B cell (primary cell): ENCODE measurements at places on chromosomes 6 and 20. TPM values are rescaled to one million over a fixed set of nuclear protein-coding genes. Genes with fewer than 3 reads are reported as not detected.

GRCh38 chr6:123598011-123598410, 38.7 kb downstream of the TRDN start:
- DNase-seq = no peak

GRCh38 chr6:76671751-76672150, 599.3 kb upstream of the IMPG1 start:
- no peak for DNase-seq

Gene HLA-B
- total RNA-seq = 3,910 and 4,028 TPM in 2 replicates

Gene LRRN4
- total RNA-seq = not detected in 2 replicates

GRCh38 chr6:43969158-43969981, 157.9 kb downstream of the MRPL14 start:
- DNase-seq = no peak

- no peak for DNase-seq
These were observed 619.0 kb downstream of the FRK start for GRCh38 chr6:115441651-115442050.

DNA sequence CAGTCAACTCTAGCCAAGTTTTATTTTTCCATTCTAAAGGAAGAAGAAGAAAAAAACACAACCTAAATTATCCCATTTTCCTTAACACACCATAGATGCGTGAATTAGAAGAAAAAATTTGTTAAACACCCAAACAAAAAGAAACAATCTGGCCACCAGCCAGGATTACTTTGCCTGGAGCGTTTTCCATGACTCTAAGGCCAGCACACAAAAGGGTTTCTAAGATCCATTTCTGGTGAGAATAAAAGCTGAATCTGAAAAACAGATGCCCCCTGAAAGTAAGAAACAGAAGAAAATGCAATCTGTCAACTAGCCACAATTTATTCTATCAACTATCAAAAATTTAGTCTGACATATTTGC, 267.2 kb upstream of the SULF2 start:
- no peak for DNase-seq

Gene SLC25A27
- 1.9 and 3.8 TPM in 2 replicates for total RNA-seq

Gene RXRB
- total RNA-seq = 94.1 and 99.9 TPM in 2 replicates

Gene TCF19
- 9.8 and 10.4 TPM in 2 replicates for total RNA-seq

- no peak for DNase-seq
These were observed 128.6 kb upstream of the LRFN2 start for GRCh38 chr6:40715570-40716403.

- DNase-seq = no peak
These were observed 280.2 kb downstream of the CDKAL1 start for GRCh38 chr6:20814494-20814893.

Gene KCNQ2
- 0.12 and 0.49 TPM in 2 replicates for total RNA-seq

DNA sequence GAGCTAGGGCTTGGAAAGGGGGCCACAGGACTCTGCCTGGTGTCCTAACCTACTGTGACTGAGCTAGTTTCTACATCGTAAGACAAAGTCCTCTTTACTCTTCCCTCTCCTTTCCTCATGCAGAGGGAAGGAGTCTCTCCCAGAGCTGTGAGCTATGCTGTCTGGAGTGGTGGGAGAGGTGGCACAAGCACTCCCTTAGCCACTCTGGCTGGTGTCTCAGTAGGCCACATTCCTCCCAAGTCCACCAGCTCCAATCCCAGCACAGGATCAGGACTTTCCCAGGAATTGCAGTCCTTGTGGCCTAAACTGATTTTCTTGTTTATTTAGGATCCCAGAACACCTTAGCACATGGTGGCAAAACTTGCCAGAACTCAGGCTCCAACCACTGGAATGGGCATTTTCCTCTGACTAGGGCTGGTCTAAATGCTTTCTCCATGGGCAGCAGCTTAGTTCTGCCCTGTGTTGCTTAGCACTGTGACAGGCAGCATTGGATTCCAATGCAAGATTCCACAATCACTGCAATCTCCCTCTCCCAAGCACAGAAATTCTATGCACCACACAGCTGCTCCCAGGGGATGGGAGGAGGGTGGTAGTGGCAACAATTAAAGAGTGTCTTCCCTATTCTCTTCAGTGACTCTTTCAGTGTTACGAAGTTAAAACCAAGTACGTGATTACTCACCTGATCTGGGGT, 733.3 kb downstream of the HACE1 start:
- no peak for DNase-seq

DNA sequence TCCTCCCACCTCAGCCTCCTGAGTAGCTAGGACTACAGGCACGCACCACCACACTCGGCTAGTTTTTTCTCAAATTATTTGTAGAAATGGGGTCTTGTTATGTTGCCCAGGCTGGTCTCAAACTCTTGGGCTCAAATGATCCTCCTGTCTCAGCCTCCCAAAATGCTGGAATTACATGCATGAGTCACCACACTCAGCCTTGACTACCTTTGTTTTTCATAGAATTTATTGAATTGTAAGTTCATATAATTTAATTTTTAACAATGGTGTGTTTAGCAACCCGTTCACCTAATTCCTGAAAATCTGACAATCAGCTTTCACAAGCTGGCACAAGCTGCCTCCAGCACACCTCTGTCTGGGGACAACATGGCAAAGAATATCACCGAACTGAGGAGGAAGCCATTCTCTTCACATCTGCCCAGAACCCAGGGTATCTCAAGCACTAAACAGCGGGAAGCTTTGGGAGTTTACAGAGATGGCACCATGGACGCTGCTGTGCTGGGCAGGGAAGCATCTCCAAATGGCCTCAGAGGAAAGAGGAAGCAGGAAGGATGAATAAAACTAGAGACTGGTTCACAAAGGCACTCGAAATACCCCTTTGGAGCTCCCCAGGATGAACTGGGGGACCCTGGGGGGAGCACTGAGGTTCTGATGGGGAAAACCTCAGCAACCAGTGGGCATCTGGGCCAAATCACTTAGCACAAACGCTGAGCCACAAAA, 2.9 kb downstream of the RIPOR3 start:
- DNase-seq = no peak

DNA sequence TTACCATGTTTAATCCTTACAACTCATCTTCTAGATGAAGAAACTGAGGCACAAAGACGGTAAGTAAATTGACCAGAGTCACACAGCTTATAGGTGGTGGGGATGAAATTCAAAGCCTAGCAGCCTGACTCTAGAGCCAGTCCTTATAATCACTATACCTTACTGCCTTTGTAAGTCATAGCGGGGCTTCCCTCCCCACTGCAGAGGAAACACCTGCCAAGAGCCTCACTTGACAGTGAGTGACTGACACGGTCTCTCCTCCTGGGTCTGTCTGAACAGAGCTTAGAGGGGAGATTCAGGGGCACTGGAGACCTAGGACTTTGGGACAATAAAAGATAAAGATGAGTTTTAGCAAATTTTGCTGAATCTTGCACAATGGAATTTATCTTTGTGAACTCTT, 12.8 kb downstream of the SUN5 start:
- DNase-seq = peak; percentile 52

DNA sequence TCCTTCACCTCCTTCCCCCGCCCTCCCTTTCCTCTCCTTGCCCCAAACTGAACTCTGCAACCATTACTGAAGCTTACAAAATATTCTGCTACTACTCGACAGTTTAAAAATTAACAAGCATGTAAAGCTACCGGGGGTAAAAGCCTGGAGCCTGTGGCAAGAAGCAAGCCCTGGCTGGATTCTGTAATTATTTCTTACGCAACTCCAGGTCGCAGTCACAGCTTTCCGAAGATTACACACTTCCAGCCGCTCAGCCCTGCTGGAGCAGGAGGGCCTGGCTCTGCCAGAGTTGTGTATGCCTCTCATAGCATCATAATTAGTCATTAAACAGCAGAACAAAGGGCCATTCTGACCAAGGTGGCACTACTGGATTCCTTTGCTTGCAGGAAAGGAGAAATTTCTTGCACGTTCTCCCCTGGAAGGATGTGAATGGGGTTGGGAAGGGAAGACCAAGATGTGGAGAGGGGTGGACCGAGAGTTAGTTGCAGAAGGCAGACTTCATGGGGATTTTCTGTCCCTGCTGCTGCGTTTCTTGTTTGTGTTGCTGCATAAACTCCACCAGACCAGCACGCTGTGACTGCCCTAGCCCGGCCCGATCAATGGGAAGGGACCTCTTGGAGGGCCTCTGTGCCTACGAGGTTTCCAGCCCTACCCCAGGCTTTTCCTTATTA, 23.6 kb downstream of the FOXQ1 start:
- DNase-seq = no peak

Gene WFDC12
- total RNA-seq = not detected in 2 replicates

Gene GNL1
- total RNA-seq = 107 and 109 TPM in 2 replicates

Gene BFSP1
- total RNA-seq = not detected in 2 replicates

GRCh38 chr6:21360336-21360735, 233.2 kb upstream of the SOX4 start:
- no peak for DNase-seq

- no peak for DNase-seq
These were observed 803 bp downstream of the MICB start for GRCh38 chr6:31498748-31499147.

DNA sequence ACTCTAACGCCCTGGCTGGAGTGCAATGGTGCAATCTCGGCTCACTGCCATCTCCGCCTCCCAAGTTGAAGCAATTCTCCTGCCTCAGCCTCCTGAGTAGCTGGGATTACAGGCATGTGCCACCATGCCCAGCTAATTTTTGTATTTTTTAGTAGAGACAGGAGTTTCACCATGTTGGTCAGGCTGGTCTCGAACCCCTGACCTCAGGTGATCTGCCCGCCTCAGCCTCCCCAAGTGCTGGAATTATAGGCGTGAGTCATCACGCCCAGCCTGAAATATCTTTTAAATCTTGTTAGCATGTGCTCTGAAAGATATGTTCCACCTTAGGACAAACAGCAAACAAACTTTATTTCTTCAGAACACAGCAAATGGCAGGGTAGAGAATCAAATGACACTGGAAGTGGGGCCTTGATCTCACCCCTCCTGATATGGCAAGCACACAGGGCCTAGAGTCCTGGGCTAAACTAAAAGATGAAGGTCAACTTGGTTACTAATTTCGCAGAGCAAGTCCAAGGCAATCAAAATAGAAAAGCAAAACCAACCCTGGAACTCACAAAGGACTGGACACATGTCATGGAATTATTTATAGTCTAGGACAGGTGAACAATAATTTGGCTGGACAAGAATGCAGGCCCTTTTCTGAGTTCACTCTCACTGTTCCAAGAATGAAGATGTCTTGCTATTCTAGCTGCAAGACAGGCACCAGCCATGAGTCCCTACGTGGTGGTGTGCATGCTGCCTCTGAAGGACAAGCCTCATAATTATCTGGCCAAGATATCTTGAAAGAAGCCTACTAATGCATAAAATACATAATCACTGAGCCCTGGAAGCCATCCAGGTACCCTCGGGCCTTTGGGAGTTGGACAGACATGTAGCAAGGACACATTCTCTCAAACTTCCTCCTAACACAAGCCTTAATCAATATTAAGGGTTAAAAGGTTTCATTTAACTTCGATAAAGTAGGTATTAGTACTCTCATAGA, 35.6 kb downstream of the B4GALT5 start:
- DNase-seq = no peak

DNA sequence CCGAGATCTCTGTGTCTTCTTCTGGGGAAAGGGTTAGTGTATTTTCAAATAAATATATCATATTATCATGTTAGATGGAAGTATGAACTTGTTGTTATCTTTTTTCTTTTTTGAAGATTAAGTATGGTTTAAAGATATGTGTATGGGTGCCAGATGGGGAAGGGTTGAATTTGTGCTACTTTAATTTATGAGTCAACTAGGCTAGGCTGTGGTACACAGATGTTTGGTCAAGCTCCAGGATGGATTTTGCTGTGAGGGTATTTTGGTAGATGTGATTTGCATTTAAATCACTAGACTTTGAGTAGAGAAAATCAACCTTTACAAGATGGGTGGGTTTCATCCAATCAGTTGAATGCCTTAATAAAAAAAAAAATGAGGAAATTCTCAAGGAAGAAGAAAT, 886.6 kb upstream of the ADGRB3 start:
- no peak for DNase-seq

Gene ARMH2
- 5.0 and 6.4 TPM in 2 replicates for total RNA-seq

DNA sequence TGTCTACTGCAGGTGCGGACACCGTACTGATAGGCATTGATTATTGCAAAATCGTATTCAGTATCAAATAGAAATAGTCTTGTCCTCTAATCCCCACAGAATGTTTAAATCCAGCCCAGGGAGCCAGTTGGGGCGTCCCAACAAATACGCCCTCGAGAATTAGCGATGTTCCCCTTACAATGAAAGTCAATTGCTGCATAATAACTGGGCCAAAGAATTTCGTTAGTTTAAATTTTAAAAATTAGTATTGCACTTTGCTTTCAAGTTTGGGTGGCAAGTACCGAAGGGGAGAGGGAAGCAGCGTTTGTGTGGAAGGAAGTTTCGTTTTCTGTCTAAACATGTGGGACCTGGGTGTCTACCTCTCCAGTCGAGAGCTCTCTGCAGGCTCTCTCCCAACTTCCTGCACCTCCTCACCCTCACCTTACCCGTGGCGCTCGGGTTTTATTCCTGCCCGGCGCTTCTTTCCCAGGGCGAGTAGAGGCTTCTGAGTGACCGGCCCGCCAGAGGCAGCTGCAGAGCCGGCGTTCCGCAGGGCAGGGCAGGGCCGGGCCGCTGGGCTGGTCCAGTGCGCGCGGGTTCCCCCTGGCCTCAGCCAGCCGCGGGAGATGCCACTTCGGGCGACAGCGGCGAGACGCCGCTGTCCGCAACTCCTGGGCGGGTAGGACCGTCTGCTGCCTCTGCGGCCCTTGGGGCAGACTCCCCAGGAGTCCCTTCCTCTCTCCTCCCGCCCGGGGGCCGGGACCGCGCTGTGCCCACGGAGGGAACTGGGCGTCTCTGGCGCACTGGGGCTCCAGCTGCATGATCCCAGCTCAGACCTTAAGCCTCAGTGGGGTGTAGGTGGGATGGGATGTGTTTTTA, 862 bp upstream of the TFAP2C start:
- no peak for DNase-seq

DNA sequence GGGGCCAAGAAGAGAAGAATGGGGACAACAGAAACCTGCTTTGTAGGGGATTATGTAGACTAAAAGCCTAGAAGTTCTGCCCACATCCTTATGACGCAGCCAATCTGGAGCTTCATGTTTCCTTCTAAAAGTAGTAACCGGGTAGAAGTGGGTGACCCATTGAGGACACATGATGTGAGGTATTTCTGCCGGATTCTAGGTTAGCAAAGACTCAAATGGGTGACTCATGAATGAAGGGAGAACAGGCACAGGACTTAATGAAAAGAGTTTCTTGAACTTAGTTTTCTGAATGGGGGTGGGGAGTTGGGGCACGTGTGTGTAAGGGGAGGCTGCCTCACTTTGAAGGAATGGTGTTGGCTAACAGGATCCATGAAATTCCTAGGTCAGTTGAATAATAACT, 68.8 kb downstream of the CDS2 start:
- no peak for DNase-seq

DNA sequence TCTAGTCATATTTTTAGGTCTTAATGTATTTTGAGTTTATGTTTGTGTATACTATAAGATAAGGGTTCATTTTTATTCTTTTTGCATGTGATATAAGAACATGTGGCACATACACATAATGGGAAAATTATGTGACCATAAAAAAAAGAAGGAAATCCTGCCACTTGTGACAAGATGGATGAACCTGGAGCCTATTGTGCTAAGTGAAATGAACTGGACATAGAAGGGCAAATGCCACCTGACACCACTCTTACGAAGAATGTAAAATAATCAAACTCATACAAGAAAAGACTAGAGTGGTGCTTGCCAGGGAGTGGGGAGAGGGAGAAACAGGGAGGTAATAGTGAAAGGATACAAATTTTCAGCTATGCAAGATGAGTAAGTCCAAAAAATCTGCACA, 126.1 kb downstream of the PLEKHG1 start:
- no peak for DNase-seq

GRCh38 chr6:73665686-73666319, 12.0 kb upstream of the SLC17A5 start:
- DNase-seq = no peak
